ENCODE measurements at places on chromosomes 12 and 14. TPM values are rescaled to one million over a fixed set of nuclear protein-coding genes. Genes with fewer than 3 reads are reported as not detected.

Gene VWF
- 0.48 TPM for total RNA-seq

GRCh38 chr12:88336076-88336739 lies 194.1 kb downstream of the TMTC3 start:
- DNase-seq: no peak

Gene KRT82
- not detected for total RNA-seq

GRCh38 chr14:81559385-81559784 lies 25.7 kb upstream of the SEL1L start:
- no peak for DNase-seq

Gene PMEL
- 72.2 TPM for total RNA-seq

DNA sequence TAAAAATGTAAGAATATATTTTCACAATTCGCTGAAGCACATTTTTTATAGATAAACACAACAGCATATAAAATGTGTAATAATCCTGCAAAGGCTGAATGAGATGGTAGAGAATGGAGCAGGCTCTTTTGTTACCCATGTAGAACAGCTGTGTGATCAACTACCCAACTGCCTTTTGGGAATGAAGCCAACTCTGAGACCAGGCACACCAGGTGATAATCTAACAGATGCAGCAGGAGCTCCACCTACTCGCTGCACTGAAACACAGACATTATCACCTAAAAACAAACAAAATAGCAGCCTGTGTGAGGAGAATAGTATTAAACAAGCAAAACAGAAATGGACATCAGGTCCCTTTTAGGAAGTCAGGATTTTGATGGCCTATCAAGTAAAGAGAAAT lies 183.3 kb downstream of the CCDC59 start:
- no peak for DNase-seq

Gene SLCO1A2
- 13.9 TPM for total RNA-seq

DNA sequence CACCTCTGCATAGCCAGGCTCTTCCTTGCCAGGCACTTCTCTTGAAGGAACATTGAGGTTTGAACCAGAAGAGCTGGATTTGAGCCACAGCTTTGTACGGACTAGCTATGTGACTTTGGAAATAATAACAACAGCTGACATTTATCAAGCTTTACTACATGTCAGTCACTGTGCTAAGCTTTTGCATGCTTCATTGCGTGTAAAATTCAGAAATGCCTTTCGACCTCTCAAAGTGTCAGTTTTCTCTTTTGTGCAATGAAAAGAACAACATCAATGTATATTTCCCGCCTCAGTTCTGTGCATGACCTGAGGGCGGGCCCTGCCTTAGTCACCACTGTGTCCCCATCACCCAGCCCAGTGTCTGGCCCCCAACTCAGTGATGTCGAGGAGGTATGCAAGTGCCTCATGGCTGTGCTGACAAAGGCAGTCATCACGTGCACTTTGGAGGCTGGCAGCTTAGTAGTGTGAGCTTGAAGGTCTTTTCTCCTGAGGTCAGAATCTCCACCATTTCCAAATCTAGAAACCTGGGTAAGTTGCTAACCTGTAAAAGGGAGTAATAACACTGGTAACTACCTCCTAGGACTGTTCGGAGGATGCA lies 17.9 kb upstream of the AQP2 start:
- DNase-seq: no peak

DNA sequence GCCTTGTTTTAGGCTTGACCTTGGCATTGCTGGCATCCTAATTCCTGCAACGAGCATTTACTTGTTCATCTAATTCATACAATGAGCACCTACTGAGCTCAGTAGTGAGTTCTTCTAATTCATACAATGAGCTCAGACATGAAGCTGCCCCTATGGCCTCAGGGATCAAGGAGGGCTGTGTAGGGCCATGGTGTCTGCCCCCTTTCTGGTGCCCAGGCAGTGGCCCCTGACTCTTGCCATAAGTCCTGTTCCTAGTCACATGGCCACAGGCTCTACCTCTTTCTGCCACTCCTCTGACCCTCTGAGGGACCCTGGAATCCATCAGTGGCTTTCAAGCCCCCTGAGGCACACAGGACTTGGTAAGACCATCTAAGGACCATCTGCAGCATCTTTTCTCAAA lies 148.8 kb downstream of the ZFP36L1 start:
- no peak for DNase-seq

GRCh38 chr14:103696070-103696402 lies 19.2 kb downstream of the XRCC3 start:
- no peak for DNase-seq

Gene FGF23
- total RNA-seq: 0.24 TPM

Gene CGRRF1
- 15.1 TPM for total RNA-seq

DNA sequence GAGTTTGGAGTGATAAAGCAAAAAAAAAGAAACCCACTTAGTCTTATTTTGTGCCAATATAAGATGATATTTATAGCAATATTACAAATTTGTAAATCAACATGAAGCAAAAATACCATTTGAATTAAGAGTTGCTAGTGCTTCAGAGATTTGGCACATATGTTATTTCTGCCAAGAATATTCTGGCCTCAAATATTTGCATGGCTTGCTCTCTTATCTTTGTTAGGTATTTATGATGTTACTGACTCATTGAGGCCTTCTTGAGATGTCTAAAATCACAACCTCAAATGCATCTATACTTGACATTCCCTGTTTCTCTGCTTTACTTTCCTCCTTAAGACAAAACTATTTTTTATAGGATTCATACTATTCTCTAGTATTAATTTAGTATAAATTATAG lies 301.5 kb downstream of the NELL2 start:
- no peak for DNase-seq

Gene SERPINA9
- total RNA-seq: not detected

Gene BCL2L14
- 0.87 TPM for total RNA-seq

GRCh38 chr12:110107369-110108281 lies 16.5 kb upstream of the IFT81 start:
- DNase-seq: no peak

GRCh38 chr12:88985631-88986030 lies 366.7 kb downstream of the DUSP6 start:
- no peak for DNase-seq

Gene NIN
- 28.8 TPM for total RNA-seq

- DNase-seq: no peak
Measured at GRCh38 chr14:32329146-32329545, at the start of gene AKAP6. AKAP6 (plus strand) TSS chr14:32329298; CDS start chr14:32433494, 104,196 bp downstream.

Gene GYS2
- total RNA-seq: not detected

Gene GLT1D1
- 1.5 TPM for total RNA-seq

Gene CAPZA3
- not detected for total RNA-seq

DNA sequence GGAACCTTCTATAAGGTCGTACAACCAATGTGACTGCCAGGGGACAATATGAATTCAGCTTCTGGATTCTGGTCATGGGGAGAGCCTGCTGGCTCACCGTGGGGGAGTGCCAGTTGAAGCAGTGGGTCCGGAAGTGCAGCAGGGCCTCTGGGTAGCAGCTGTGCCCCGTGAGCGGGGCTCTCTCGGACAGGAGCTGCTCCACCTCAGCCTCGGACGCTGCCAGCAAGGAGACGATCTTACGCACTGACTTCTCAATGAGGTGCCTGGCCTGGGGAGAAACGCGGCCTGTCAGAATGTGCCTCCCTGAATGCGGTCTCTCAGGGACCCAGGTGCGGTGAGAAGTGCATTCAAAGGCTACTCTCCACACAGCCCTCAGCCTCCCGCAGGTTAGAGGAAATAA lies 42.0 kb downstream of the LGMN start:
- no peak for DNase-seq

Measured in WTC11 (cell line).